ENCODE measurements at places on chromosomes 3 and 15. TPM values are rescaled to one million over a fixed set of nuclear protein-coding genes. Genes with fewer than 3 reads are reported as not detected.

POLQ gene
- 3.1 TPM for polyA plus RNA-seq

NMB gene
- 29.7 TPM for polyA plus RNA-seq

TMEM212 gene
- 0.41 TPM for polyA plus RNA-seq

DUOXA1 gene
- polyA plus RNA-seq = not detected

BOC gene
- 54.7 TPM for polyA plus RNA-seq
